ENCODE measurements at places on chromosomes 1 and 21.

GRCh38 chr1:72524021-72524420 lies 241.7 kb upstream of the NEGR1 start:
- H3K4me1 ChIP-seq: no peaks in the 10 kb centered on the region
- H3K4me3 ChIP-seq: no peak overlapping the region

DNA sequence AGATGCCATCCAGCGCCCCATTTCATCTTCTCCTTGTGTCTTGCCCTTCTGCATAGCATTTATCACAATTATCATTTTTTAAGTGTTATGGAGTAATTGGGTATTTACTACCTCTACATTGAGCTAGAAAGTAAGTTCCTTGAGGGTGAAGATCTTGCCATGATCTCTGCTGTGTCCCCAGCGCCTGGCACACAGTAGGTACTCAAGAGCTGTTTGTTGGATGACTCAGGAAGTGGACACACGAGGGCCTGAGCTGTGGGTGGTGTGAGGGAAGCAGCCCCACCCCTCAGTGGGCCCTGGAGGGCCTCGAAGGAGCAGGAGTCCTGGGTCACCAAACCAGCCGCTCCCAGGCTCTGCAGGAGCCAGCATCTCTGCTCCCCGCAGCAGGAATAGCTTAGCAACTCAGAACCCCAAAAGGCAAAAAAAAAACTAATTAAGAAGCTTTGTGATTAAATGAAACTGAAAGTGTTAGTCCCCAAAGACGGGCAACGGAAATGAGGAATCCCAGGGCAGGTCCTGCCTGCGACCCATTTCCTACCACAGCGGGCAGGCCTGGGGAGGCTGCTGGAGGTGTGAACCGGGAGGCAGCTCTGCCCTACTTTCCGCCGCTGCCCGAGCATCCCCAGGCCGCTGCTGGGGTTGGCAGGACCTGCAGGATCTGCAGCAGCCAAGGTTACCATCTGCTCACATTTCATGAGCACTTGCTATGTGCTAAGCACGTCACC lies 87.7 kb downstream of the LACTBL1 start:
- peaks cover 2% of the 10 kb centered on the region for H3K27me3 ChIP-seq
- peak; percentile 20 for DNase-seq
- no peak overlapping the region for H3K27ac ChIP-seq
- H3K4me3 ChIP-seq: no peak overlapping the region
- H3K36me3 ChIP-seq: no peaks in the 10 kb centered on the region

GRCh38 chr1:222339376-222339947 lies 208.4 kb downstream of the HHIPL2 start:
- no peak for DNase-seq
- no peaks in the 10 kb centered on the region for H3K27me3 ChIP-seq
- H3K36me3 ChIP-seq: no peaks in the 10 kb centered on the region

GRCh38 chr1:22111620-22112019 lies 31.3 kb downstream of the WNT4 start:
- peaks cover 18% of the 10 kb centered on the region for H3K36me3 ChIP-seq
- H3K27ac ChIP-seq: peak overlapping the region; percentile 58
- no peaks in the 10 kb centered on the region for H3K27me3 ChIP-seq
- H3K4me3 ChIP-seq: no peak overlapping the region

- no peaks in the 10 kb centered on the region for H3K36me3 ChIP-seq
- no peak for DNase-seq
- no peak overlapping the region for H3K27ac ChIP-seq
- peaks cover 7% of the 10 kb centered on the region for H3K27me3 ChIP-seq
Observed at GRCh38 chr1:36743286-36744005, 260.7 kb upstream of the CSF3R start.

DNA sequence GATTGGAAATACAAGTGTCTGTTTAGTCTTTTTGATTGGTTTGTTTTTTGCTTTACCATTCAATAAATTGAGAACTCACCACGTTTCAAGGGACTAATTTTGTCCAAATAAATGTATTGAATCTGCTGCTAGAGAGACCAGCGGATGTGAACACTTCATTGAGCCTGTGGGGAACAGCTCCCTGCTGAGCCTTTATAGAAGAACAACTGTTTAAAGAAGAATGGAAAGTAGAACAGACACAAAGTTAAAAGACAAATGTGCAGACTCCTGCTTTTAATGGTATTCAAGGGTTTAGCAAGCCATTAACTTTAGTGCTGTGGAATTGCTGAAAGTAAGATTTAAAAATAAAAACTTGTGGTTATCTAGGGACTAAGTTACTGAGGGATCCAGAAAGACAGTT lies 817.7 kb upstream of the B3GALT2 start:
- no peaks in the 10 kb centered on the region for H3K27me3 ChIP-seq
- DNase-seq: no peak
- H3K36me3 ChIP-seq: no peaks in the 10 kb centered on the region
- no peak overlapping the region for H3K27ac ChIP-seq

- no peak for DNase-seq
- peaks cover 4% of the 10 kb centered on the region for H3K27me3 ChIP-seq
- H3K36me3 ChIP-seq: no peaks in the 10 kb centered on the region
- no peak overlapping the region for H3K4me3 ChIP-seq
Observed at GRCh38 chr1:185880779-185881333, 146.7 kb downstream of the HMCN1 start.

GRCh38 chr1:9052272-9053049 lies 17.0 kb downstream of the SLC2A5 start:
- no peaks in the 10 kb centered on the region for H3K27me3 ChIP-seq
- no peak overlapping the region for H3K4me3 ChIP-seq
- no peaks in the 10 kb centered on the region for H3K36me3 ChIP-seq
- no peak for DNase-seq
- no peaks in the 10 kb centered on the region for H3K4me1 ChIP-seq

GRCh38 chr1:218166268-218166945 lies 118.7 kb upstream of the RRP15 start:
- H3K36me3 ChIP-seq: no peaks in the 10 kb centered on the region
- H3K4me1 ChIP-seq: peaks cover 7% of the 10 kb centered on the region
- no peak overlapping the region for H3K4me3 ChIP-seq
- no peak overlapping the region for H3K27ac ChIP-seq

GRCh38 chr1:1538989-1539309 lies 1.5 kb downstream of the TMEM240 start:
- H3K27me3 ChIP-seq: no peaks in the 10 kb centered on the region
- H3K4me3 ChIP-seq: no peak overlapping the region
- no peaks in the 10 kb centered on the region for H3K4me1 ChIP-seq
- H3K36me3 ChIP-seq: peaks cover 10% of the 10 kb centered on the region

GRCh38 chr1:4019147-4019521 lies 119.1 kb upstream of the C1orf174 start:
- H3K4me3 ChIP-seq: no peak overlapping the region
- no peak for DNase-seq
- no peaks in the 10 kb centered on the region for H3K27me3 ChIP-seq
- no peaks in the 10 kb centered on the region for H3K4me1 ChIP-seq

DNA sequence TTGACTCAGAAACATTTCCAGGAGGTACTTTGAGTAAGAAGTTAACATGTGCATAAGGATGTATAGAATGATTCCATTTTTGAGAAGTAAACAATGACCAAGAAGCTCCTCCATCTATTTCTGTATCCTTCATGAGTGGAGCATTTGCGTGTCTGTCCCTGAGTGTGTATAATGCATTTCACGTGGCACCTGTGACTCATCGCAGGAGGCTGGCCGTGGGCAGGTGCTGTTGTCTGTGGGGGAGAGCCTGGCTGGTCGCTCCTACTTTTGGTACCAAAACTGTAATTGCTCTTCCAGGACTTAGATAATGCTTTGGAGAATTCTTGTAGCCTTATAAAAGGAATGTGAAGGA lies 16.5 kb downstream of the SLC37A1 start:
- peaks cover 60% of the 10 kb centered on the region for H3K4me1 ChIP-seq
- no peak overlapping the region for H3K4me3 ChIP-seq
- H3K36me3 ChIP-seq: peaks cover 39% of the 10 kb centered on the region
- no peaks in the 10 kb centered on the region for H3K27me3 ChIP-seq
- H3K27ac ChIP-seq: no peak overlapping the region

- DNase-seq: peak; percentile 21
- H3K4me3 ChIP-seq: no peak overlapping the region
- no peaks in the 10 kb centered on the region for H3K27me3 ChIP-seq
- peaks cover 63% of the 10 kb centered on the region for H3K4me1 ChIP-seq
- peak overlapping the region; percentile 74 for H3K27ac ChIP-seq
- peaks cover 49% of the 10 kb centered on the region for H3K36me3 ChIP-seq
Observed at GRCh38 chr1:31054349-31054748, 11.2 kb downstream of the PUM1 start.

DNA sequence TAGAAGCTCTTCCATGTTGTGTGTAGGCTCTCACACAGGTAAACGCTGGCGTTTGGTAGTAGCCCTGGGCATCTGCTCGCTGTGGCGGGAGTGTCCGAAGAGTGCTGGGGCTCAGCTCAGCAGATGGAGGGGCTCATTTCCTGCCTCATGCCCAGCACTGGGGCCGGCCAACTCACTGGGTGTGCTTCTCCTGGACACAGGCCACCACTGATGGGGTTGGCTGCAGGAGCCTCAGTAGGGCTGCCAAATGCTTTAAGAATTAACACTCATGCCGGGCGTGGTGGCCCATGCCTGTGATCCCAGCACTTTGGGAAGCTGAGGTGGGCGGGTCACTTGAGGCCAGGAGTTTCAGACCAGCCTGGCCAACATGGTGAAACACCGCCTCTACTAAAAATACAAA lies 20.9 kb downstream of the UQCRHL start:
- no peak overlapping the region for H3K27ac ChIP-seq
- no peaks in the 10 kb centered on the region for H3K36me3 ChIP-seq
- no peak overlapping the region for H3K4me3 ChIP-seq
- H3K27me3 ChIP-seq: peaks cover 6% of the 10 kb centered on the region

DNA sequence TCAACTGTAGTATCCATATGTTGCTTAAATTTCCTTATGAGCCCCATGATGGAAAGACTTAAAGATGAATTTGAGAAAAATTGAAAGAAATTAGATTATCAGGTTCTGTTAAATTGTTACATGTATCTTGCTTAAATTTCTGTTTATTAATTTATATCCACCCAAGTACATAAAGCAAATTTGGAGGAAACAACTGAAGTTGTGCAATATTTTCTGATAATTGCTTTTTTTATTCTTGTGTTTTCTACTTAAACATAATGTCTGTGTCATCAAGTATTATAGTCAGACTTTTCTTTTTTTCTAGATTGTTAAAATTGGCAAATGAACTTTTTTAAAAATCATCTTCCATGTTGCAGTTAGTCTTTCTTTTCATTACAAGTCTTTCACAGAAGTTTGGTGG lies 36.8 kb downstream of the RNF11 start:
- H3K4me3 ChIP-seq: no peak overlapping the region
- DNase-seq: no peak
- H3K4me1 ChIP-seq: peaks cover 8% of the 10 kb centered on the region
- no peaks in the 10 kb centered on the region for H3K27me3 ChIP-seq
- H3K36me3 ChIP-seq: peaks cover 16% of the 10 kb centered on the region

- peak within 1 kb of the TSS; percentile 73 for H3K4me3 ChIP-seq
- no peaks in the 10 kb centered on the region for H3K36me3 ChIP-seq
- DNase-seq: peak; percentile 40
- peaks cover 40% of the 10 kb centered on the region for H3K4me1 ChIP-seq
- peak within 1 kb of the TSS; percentile 61 for H3K27ac ChIP-seq
Observed at GRCh38 chr1:168136709-168137514, at the start of gene GPR161. GPR161 (minus strand) TSS chr1:168136930; CDS start chr1:168104850, 32,080 bp downstream.

DNA sequence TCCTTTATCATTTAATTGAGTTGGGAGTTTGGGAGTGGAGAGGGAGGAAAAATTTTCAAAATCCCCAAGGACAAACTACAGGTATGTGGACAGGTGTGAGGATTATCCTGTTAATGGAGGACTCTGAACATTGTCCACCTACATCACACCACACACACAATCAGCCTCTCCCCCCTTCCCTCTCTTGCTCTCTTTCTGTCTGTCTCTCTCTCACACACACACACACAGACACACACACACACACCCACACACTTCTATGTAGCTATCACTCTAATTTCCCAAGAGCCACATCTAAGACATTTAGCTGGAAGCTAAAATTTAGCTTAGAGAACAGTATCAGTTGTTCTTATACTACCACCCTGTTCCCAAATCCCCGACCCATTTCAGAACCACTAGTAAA lies 1.5 kb downstream of the S100A8 start:
- peaks cover 8% of the 10 kb centered on the region for H3K27me3 ChIP-seq
- H3K4me1 ChIP-seq: no peaks in the 10 kb centered on the region
- no peak for DNase-seq
- no peaks in the 10 kb centered on the region for H3K36me3 ChIP-seq
- H3K4me3 ChIP-seq: no peak overlapping the region
- H3K27ac ChIP-seq: no peak overlapping the region

All from activated CD4-positive, alpha-beta T cell treated with anti-CD3 and anti-CD28 coated beads for 36 hours (primary cell).